Activated CD4-positive, alpha-beta memory T cell treated with anti-CD3 and anti-CD28 coated beads, Interleukin-2, amount 10 ng/mL, durations not matched to agents 7 days and 5 days (primary cell): ENCODE measurements at places on chromosomes 12 and 14.

- DNase-seq, result no peak
Observed at GRCh38 chr12:112214064-112214463, 88.7 kb downstream of the TRAFD1 start.

- DNase-seq, result no peak
Observed at GRCh38 chr12:65961190-65962035, 137.1 kb downstream of the HMGA2 start.

DNA sequence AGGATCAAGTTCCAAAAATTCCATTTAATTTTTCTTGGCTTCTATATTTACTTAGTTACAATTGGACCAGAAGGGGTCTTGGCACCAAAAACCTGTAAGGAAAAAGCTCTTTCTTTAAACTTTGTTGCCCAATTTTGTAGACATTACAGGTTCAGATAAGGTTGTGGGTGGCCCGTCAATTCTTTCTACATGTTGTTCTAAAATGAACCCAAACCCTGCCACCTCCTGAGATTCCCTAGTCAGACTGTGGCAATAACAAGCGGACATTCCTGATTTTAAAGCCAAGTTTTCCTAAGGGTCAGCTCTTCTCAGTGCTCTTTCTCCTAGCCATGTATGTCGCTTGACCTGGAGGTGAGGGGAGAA is 45.0 kb upstream of the GSG1 start:
- DNase-seq, result no peak

GRCh38 chr12:83067981-83068380 is 381.3 kb downstream of the TMTC2 start:
- no peak for DNase-seq

DNA sequence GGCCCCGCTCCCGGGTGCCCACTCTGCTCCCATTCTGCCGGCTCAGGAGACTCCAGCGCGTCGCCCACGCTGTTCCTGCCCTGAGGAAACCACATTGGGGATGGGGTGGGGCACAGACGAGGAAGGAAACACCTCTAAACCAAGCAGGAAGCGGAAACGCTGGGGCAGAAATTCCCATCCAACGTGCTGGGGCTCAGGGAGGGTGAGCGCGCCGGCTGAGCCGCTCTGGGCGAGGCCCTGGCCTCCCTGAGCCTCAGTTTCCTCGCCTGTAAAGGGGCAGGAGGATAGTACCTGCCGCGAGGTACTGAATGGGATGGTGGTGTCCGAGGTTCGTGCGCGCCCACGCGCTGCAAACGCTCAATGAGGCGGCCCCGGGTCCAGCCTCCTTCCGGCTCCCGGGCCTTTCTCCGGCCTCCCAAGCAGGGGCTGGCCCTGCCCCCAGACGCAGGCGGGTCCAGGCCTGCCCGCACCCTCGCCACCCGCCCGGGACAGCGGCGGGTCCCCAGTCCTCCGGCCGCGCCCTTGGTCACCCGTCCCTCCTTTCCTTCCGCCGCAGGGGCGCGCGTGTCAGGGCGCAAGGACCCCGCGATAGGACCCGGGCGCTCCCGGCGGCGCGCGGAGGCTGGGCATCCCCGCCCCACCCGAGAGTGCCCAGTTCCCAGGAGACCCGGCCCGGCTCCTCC is 673 bp downstream of the BEGAIN start:
- DNase-seq, result peak; percentile 26

- no peak for DNase-seq
Observed at GRCh38 chr14:50828721-50829488, 2.1 kb downstream of the NIN start.

DNA sequence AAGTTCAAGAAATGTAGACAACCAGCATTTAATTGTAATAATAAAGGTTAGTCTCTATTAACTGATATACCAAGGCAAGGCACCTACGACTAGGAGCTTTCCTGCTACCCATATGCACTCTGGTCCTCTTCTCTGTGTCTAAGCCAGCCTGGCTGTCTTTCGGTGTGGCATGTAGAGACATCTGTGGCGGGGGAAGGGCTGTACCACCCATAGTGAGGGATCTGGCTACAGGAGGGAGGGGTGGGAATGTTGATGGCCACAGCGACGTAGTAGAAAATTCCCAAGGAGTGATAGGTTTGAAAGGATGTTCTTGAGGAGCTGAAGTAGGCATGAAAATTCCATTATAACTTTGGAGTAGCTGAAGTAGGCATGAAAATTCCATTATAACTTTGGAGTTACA is 344.2 kb downstream of the ATP23 start:
- no peak for DNase-seq

DNA sequence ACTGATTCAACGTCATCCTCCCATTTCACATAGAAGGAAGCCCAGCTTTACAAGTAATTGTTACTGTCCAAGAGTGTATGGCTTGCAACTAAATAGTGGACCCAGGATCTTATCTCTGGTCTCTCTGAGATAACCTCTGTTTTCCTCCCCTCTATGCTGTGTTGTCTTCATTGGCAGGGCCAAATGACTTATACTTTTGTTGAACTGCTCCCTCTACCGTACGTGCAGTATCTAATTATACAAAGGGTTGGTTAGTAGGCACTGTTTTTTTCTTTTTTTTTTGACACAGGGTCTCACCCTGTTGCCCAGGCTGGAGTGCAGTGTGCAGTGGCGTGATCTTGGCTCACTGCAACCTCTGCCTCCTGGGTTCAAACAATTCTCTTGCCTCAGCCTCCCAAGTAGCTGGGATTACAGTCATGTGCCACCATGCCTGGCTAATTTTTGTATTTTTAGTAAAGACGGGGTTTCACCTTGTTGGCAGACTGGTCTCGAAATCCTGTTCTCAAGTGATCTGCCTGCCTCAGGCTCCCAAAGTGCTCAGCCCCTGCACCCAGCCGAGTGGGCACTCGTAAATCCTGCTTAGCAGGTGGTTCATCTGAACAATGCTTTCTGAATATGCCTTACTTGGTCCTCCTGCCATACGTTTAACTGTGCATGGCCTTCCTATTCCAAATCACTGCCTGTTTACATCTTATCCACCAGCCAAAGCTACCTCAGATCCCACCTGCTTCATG is 162.1 kb downstream of the ADCK1 start:
- DNase-seq, result no peak

GRCh38 chr14:84351646-84352045 is 1178.3 kb upstream of the FLRT2 start:
- DNase-seq, result no peak

DNA sequence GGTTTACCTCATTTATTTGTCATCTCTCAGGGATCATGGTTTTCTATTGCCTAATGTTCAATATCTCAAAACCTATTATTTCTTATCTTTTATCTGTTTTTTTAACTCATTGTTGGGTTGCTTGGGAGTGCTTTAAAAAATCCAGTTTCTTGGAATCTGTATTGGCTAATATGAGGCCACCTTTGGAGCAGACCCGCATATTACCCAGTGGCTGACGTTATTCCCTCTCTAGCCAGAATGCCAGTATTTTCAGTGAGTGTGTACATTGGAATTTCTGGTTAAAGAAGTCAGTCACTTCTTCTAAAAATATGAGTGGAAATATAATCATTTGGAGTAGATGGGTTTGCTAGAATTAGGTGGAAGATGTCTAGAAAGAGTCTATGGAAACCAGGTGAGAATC is 38.3 kb downstream of the PRMT8 start:
- DNase-seq, result no peak

GRCh38 chr12:110721570-110721969 is 21.1 kb downstream of the PPP1CC start:
- no peak for DNase-seq

DNA sequence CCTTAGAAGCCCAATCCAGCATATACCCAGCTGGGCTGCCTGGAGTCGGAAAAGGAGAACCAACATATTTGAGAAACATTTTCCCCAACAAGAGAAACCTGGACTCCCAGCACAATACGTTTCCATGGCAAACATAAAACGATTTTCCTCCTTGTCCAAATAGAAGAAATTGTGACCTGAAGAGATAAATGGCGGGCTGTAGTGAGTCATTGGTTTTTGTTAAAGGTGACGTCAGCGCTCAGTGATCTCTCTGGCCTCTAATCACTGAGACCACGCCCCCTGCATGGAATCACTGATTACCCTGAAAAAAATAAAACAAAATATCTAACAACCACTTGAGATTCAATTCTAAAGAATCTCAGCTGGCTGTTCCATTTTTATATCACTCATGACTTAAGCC is 6.0 kb downstream of the CCDC60 start:
- DNase-seq, result no peak

GRCh38 chr14:57987596-57988300 is 121.9 kb upstream of the SLC35F4 start:
- no peak for DNase-seq

GRCh38 chr14:65637780-65638179 is 225.2 kb downstream of the FUT8 start:
- DNase-seq, result peak; percentile 60

GRCh38 chr14:52307376-52307775 is 6.7 kb upstream of the PTGER2 start:
- DNase-seq, result no peak

GRCh38 chr12:116066381-116067230 is 210.9 kb downstream of the MED13L start:
- DNase-seq, result peak; percentile 61

GRCh38 chr12:126337556-126338441 is 1272.6 kb downstream of the AACS start:
- no peak for DNase-seq

DNA sequence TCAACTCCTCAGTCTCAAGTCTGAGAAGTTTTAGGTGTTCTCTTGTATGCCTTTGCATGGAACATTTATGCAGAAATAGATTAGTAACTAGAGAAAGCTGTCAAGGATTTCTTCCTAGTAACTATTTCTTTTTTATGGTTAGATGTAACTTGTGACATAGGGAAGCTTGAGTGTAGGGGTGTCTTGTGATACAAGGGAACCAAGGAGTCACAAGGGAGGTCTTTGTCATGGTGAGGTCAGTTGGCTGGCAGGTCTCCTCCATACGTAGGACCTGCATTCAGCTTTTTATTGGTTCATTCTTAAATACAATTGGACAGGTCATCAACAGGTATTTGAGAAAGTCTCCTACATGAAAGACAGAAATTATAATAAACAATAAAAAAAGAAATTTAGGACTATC is 394.0 kb upstream of the CCDC196 start:
- DNase-seq, result no peak

GRCh38 chr14:83520837-83521236 is 1987.2 kb upstream of the SEL1L start:
- DNase-seq, result no peak

- no peak for DNase-seq
Observed at GRCh38 chr12:105713606-105714305, 383.3 kb downstream of the C12orf75 start.

GRCh38 chr14:54554401-54554800 is 12.5 kb upstream of the SAMD4A start:
- DNase-seq, result no peak

DNA sequence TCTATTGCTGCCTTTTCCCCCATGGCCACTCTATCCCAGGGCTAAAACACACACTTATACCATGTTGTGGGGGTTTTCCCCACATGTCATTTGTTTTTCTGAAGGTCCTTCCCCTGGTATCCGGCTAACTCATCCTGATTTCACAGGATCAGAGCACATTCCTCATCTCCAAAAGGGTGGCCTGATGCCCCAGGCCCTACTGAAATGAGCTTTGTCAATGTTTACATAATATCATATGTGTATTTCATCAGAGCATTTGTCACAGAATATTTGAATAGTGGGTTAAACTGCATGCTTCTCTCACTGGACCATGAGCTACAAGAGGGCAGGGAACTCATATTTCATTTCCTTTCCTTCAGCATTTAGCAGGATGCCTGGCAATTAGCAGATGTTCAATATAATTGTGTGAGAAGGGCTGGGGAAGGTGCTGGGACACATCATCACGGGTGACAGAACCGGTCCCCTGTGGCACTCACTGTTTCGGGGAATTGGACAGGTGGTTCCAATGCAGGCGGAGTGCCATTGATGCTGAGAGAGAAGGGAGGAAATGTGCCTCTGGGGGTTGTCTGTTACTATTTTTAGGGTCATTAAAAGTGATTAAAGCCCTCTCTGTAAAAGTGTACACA is 26.8 kb downstream of the EMP1 start:
- DNase-seq, result no peak

GRCh38 chr12:131752451-131752850 is 41.6 kb downstream of the SFSWAP start:
- no peak for DNase-seq

DNA sequence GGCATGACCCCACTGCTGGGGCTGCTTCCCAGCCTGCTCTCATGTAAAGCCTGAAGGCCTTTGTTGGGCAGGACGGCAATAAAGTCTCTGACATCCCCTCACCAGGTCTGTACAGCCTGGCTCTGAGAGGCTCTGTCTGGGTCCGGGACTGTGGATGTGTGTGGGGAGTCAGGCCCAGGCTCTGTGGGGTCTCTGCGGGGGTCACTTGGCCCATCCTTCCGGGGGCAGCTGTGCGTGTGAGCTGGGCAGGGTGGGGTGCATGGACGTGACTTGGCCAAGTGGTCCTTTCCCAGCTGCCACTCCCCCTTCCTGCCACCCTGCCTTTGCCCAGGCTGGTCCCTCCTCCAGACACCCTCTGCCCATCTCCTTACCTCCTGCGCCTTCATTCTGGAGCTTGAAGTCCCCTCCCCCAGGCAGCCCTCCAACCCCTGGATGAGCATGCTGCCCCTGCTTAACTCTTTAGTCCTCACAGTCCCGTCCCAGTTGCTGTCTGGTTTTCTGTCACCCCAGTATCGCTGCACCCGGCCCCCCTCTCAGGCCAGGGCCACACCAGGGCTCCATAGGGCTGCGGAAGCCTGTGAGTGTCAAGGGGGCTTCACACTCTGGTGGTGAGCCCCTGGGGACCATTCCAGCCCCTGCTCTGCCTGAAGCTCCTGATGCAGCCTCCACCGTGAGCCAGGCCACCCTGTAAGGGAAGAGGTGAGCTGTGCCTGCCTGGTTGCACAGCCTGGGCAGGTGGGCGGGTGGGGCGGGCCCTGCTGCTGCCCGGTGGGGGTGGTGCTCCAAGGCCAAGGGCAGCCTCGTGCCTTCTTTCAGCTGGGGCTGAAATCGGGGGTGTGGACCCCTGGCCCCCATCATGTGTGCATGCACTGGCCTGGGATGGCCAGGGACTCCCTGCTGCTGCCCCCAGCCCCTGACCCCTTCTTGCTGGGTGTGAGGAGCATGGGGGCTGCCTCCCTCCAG is 25.5 kb upstream of the KIF26A start:
- DNase-seq, result no peak

DNA sequence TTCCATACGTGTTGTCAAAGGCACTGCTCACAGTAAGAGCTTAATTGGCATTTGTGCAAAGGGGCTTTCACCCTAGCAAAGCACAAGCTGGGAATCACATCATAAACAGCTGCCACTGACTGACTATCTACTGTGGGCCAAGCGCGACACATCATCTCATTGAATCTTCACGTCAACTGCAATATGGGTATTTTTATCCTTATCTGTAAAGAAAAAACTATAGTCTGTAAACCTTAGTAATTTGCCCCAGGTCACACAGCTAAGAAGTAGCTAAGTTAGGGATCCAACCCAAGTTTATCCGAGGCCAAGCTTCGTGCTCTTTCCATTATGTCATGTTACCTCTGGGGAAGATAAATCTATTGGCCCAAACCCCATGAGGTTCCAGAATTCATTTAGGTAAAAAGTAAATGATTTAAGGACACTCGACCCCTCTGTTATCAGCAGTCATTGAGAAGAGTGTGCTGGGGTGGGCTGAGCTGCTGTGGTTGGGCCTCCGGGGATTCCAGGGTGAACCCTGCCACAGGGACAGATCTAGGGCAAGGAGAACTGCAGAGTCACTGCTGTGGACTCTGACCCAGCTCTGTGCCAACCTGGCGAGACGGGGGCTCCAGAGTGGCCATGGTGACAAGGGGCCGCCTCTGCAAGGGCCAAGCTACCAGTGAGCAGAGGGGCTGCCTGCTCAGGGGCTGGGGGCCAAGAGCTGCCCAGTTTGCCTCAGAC is 27.6 kb downstream of the NCKAP5L start:
- DNase-seq, result no peak

GRCh38 chr12:25276199-25276937 is 25.6 kb upstream of the KRAS start:
- peak; percentile 33 for DNase-seq
